ENCODE measurements at places on chromosomes 7 and 10.
A peak's percentile ranks its signal among the peaks of the same experiment; 100 is the strongest.

DNA sequence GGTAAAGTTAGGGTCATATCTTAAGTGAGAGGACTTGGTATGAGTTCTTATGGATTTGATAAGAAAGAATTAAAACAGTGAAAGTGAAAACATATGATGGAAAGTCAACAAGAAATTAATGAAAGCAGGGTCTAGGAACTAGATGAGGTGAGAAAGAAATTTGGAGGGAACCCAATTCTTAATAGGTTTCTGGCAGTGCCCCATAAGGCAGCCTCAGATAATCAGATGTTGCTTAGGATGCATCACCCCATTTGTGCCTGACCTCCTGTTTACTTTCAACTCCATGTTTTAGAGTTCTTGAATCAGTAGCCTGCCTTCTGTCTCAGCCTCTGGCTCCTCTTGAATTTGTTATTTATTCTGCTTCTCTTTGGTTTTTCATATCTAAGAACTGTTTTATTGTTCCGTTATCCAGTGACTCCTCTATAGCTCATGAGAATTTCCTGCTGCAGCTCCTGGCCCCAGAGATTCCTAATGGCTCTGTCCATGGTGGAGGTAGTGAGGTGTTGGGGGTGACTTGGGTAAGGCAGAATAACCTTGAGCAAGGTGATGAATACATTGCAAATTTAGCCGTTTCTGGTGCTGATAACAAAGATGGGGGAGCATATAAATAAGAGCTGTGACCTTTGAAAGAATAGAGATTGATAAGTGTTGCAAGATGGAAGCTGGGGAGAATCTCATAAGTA is 17.6 kb downstream of the ITGB8 start:
- DNase-seq: no peak

DNA sequence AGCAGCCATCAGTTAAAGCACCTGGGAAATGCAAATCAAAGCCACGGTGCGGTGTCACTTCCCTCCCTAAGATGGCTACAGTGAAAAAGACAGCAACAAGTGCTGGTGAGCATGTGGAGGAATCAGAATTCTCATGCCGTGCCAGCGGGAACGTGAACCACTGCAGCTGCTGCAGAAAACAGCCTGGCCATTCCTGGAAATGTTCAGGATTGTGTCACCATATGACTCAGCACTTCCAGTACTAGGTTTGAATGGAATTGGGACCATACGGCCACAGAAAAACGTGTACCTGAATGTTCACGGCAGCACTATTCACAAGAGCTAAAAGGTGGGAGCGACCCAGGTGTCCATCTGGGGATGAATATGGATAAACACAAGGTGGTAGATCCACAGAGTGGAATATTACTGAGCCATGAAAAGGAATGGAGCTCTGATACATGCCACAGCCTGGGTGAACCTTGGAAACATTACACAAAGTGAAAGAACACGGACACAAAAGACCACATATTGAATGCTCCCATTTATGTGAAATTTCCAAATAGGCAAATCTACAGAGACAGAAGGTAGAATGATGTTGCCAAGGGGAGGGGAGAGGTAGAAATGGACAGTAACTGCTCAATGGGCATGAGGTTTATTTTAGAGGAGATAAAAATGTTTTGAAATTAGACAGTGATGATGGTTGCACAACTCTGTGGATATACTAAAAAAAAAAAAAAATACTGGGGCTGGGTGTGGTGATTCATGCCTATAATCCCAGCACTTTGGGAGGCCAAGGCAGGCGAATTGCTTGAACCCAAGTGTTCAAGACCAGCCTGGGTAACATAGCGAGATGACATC is 61.6 kb downstream of the MICALL2 start:
- DNase-seq: no peak

- DNase-seq: no peak
Measured at GRCh38 chr7:34157137-34157536, 251.8 kb downstream of the BMPER start.

DNA sequence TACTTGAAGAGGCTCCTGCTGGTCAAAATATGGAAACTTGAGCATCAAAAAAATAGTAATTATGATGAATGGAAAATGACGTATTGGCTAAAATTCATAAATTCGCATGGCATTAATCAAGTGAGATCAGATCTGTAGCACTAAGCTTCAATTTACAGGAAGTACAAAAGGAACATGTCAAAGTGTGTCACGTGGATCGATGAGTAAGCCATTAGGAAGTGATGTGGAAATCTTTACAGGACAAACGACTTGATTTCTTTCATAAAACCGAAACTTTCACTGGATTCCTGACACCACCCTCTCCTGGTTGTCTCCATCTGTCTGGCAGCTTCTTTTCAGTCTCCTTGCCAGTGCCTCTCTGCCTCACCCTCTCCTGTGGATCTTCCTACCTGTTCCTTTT is 25.8 kb downstream of the AKR1C8 start:
- DNase-seq: peak; percentile 63

DNA sequence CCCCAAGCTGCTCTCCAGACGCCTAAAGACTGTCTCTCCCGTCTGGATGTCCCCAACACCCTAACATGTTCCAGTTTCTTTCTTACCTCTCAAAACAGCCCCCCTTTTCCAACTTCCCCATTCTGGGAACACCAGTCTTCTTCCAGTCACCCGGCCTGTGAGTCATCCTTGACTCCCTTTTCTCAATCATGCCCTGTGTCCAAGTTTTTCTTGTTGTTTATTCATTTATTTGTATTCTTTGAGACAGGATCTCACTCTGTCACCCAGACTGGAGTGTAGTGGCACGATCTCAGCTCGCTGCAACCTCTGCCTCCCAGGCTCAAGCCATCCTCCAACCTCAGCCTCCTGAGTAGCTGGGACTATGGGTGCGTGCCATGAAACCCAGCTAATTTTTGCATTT is 15.6 kb downstream of the SNX10 start:
- peak; percentile 96 for DNase-seq

DNA sequence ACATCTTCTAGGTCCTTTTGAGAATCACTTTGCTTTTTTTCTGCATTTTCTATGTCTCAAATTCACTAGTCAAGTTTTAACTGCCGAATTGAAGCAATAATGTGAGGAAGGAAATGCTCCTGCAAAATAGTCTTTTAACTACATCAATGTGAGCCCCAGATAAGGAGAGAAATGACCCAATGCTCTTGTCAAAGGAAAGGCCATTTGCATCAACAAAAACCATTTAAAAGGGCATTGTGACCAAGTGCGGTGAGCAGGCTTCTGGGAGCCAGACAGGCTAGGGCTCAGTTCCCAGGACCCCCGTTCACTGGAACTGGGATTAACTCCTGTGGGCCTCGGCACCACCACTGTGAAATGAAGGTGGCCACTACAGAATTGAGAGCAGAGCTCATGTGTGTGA is 127.9 kb upstream of the EEPD1 start:
- DNase-seq: no peak

- peak; percentile 61 for DNase-seq
Measured at GRCh38 chr10:3782146-3782450, 2.9 kb downstream of the KLF6 start.

GRCh38 chr10:49827297-49827696 is 65.2 kb upstream of the OGDHL start:
- DNase-seq: peak; percentile 49

- DNase-seq: no peak
Measured at GRCh38 chr10:48653347-48653746, 31.3 kb upstream of the WDFY4 start.

DNA sequence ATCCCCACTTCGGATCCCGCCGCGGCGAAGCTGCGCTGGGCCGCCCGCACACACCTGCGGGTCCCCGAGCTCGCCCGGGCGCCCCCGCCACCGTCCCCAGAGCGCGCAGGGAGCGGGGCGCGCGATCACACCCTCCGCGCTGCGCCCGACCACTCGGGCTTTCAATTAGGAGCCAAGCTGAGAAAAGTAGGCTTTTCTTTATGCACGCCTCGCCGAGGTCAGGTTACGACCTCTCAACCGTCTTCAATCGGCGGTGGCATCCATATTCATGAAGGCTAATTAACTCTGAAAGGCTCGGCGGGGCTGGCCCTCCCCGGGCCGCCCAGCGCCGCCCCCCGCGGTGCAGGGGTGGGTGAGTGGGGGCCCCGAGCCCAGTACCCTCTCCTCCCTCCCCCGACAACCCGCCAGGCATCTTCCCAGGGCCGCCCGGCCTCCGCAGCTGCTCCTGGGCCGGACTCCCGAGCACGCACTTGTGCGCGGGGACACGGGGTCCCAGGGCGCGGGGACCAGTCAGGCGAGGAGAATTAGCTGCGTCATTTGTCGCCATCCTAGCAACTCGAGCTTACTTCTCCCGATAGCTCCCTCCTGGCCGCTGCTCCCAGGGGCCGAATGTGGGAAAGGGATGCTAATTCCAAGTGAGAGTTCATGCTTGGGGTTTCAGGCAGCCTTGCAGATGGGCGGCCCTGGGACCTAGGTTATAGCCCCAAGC is 155.5 kb upstream of the LYZL2 start:
- peak; percentile 51 for DNase-seq

DNA sequence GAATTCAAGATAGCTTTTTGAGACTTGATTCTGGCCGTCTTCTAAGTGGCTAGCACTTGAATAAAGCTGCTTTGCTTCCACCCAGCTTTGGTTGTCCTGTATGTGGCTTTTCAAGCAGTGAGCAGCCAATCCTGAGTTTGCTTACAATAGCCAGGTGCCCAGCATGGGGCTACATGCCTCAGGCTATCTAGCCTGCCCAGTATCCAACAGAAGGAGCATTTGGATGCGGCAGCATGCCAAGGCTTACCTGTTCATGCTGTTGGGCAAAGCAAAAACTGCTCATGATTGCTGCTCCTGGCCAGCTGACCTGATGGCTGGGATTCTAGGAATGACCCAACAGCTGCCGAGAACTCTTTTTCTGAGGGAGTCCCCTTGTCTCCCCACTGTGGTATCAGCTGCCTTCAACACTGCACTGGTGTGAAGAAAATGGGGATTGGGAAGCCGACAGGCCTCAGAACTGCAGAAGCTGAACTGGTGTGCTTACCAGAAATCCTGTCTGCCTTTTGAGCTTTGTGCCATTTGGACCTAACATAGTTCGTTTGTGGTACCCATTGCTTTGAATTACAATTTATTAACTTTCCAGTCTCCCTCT is 618.9 kb upstream of the IGFBP3 start:
- no peak for DNase-seq

- no peak for DNase-seq
Measured at GRCh38 chr10:8444630-8445029, 390.1 kb downstream of the GATA3 start.

- no peak for DNase-seq
Measured at GRCh38 chr7:359226-359765, 69.3 kb downstream of the FOXL3 start.

GRCh38 chr7:136086712-136087111 is 109.6 kb upstream of the MTPN start:
- peak; percentile 1 for DNase-seq

DNA sequence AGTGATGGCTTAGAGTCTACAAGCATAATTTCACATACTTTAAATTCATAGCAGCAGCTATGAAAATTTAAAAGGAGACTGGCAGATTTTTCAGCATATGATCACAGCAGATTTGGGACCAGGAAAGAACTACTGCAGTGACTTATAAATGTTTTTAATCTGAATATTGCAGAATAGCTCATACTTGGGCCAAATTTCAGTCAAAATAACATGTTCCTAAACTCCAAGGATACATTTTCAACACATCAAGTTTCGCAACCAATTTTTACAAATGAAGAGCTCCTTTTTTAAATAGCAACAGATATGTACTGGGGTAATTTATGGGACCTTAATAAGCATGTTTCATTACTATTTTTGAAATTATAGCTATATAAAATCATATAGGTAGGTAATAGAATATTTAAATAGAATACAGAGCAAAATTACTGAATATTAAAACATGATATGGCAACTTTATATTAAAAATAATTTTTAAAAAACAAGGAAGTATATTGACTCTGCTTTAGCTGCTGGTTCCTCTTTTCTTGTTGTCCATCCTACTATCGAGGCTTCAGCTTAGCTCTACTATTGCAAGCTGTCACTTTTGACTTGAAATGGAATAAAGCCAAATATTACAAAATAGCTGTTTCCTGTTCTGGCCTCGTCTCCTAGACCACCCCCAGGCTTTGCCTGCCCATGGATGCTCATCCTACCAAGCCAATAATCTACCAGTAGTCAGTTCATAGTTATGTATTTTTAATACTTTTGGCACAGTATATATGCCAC is 123.1 kb downstream of the NRBF2 start:
- peak; percentile 84 for DNase-seq

GRCh38 chr10:24207781-24208611 is 942 bp upstream of the KIAA1217 start:
- DNase-seq: no peak

- no peak for DNase-seq
Measured at GRCh38 chr7:148026713-148027112, 563.9 kb upstream of the C7orf33 start.

DNA sequence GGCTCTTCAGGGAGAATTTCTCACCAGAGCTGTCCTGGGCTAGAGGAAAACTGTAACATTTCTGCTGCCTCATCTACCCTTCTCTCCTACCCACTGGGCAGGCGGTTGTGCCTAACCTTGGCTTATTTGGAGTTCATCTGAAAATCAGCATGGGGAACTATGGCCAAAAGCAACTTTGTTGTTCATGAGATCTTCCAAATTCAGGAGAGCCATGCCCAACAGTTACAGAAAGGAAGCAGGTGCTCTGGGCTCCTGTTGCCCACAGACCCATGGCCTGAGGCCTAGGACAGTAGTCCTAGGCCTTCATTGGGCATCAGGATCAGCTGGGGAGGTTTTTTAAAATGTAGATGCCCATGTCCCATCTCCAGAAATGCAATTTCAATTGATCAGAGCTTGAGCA is 85.2 kb downstream of the GRID1 start:
- no peak for DNase-seq

DNA sequence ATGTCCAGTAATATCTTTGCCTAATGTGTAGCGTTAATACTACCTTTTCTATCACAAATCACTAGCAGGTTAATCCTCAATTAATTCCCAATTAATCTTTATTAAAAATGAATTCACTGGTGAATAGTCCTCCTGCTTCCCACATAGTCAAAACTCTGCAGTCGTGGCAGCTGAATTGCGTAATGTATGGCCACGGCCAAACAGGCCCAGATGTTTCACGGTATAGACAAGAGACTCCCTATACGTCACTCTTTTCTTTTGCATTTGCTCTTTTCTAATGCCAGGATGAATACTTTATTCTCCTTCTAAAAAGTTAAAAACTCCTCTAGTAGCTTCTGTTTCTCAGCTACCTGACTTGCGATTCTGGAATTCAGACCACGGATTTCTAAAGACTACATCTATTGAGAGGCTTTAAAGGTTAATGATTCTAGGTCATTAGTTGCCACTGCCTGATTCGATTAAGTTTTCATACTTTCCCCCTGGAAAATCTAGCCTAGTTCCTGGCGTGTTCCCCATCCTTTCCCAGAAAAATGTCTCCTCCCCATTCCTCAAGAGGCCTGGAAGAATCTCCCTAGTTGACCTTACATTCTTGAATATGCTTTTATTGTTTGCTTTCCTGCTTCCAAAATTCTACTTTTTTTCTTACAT is 16.9 kb downstream of the MEOX2 start:
- DNase-seq: no peak

Measured in inflammatory macrophage treated with lipopolysaccharide for 4 hours (primary cell).